ENCODE measurements at places on chromosomes 6 and 20.
A peak's percentile ranks its signal among the peaks of the same experiment; 100 is the strongest.

DNA sequence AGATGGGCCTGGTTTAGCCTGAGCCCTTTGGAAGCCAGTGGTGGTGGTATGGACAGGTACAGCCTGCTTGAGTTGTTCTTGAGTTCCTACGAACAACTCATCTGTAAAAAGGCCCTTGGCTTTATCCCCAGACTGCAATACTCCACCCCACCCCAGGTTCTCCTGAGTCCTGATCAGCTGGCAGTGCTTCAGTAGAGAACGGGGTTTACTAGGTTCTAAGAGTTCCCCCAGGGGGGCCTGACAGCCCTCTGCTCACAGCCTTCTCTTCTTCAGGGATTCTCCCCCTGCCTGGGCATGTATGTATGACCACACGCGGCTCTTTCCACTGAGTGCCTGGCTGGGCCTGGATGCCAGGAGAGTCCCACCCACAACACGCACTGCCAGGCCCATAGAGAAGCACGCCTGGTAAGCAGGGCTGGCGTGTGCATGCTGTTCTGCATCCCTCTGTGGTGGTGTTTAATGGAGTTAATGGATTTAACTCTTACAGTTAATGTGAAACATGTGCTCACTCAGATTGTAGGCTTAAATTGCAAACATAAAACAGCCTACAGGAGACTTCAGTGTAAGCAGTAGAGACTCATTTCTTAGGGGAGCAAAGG lies 44.3 kb upstream of the SLC4A11 start:
- DNase-seq: no peak

DNA sequence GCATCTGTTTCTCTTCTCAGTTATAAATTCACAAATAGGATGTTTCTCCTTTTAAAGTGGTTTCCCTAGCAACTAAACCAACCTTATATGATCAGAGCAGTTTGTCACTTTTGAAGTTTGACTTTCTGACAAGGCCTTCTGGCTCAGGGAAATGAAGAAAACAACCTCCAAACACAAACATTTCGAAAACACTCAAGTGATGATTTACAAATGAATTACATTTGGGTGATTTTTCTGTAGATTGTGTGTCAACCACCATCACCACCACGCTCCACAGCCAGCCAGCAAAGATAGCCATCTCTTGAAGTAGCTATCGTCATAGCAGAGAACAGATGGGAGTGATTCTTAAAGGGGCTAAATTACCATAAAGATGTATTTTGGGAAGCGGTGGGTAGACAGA lies 16.5 kb upstream of the MLIP start:
- no peak for DNase-seq

DNA sequence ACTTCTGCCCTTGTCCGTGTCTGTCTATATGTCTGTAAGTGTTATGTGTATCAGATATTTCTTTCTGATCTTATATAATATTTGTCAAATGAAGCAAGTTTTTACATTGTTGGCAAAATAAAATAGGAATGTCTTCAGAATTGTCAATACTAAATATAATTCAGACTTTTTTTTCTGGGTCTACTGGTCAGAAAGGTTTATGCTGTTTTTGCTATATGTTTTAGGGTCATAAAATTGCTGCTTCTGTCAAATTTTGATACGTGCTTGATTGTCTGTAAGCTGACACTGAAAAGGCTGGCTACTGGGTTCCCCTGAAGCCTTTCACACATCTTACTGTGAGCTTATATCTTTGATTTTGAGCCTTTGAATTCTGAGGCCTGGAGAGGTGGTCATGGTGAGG lies 20.1 kb downstream of the LGSN start:
- DNase-seq: no peak

DNA sequence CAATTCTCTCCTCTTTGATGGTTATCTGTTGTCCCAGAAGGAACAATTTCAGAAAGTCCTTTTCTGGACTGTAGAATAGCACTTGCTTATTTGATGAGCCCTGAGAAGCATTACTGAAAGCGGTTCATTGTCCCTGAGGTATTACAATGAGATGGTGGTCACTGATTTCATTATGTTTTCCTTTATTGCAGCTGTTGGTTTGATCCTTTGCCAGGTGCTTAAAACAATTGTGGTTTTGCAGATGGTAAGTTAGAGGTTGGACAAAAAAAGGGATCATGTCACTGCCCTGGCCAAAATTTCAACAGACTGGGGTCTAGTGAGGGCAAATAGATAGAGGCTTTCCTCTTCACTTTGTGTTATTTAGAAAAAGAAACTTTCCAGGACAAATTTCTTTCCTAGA lies 61.9 kb downstream of the ESR1 start:
- DNase-seq: no peak

DNA sequence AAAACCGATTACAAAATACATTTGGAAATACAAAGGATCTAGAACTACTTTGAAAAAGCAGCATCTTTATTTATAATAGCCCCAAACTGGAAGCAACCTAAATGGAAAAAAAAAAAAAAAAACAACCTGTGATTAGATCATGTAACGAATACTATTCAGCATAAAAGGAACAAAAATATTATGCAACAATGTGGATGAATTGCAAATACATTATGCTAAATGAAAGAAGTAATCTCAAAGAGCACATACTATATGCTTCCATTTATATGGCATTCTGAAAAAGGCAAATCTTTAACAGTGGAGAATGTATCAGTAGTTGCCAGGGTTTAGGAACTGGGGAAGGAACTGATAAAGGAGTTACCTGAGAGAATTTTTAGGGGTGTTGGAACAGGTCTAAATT lies 28.9 kb downstream of the IRAK1BP1 start:
- DNase-seq: no peak

DNA sequence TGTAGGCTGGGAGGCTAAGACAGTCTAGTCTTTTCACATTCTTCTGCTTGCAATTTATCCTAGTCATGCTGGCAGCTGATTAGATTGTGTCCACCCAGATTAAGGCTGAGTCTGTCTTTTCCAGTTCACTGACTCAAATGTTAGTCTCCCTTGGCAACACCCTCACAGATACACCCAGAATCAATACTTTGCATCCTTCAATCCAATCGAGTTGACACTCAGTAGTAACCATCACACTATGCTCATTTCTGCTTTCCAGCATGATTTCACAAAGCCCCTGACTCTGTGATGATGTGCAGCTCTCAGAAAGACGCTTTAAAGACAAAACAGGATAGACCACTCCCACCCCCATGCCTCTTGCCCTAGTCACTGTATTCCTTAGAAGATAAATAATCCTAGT lies 693.0 kb downstream of the HTR1B start:
- no peak for DNase-seq

DNA sequence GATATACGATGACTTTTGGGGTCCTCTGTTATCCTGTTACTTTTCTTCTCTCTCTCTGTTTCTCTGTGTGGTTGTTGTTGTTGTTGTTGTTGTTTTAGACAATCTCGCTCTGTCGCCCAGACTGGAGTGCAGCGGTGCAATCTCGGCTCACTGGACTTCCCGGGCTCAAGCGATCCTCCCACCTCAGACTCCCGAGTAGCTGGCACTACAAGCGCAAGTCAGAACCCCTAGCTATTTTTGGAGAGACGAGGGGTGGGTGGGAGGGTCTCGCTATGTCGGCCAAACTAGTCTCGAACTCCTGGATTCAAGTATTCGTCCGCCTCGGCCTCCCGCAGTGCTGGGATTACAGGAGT lies 19.1 kb upstream of the ABT1 start:
- DNase-seq: no peak

DNA sequence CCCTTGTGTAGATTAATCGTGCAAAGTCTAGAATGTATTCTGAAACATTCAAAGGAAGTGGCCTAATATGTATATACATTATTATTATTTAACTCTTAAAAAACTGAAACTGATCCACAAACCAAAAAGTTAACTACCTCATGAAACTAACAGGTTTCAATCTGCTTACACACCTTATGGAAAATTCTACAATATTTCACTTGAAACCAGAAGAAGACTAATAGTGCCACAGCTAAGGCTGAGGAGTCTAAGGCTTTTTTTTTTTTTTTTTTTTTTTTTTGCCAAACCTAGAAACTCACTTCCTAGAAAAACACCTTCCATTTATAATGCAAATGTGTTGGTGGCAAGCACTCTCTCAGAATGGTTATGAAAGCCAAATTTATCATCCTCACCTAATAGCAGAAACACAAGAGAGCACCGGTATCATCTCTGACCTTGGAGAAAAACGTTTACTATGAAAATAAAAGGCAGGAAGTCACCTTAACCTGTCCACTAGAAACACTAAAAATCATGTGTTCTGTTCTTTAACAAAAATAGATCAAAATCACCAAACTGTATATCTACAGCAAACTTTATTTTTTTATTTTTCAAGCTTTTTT lies 586.1 kb downstream of the FRK start:
- DNase-seq: no peak

- no peak for DNase-seq
Measured at GRCh38 chr6:99306341-99306740, 43.1 kb downstream of the FAXC start.

GRCh38 chr6:72094506-72094905 lies 208.2 kb downstream of the RIMS1 start:
- no peak for DNase-seq

DNA sequence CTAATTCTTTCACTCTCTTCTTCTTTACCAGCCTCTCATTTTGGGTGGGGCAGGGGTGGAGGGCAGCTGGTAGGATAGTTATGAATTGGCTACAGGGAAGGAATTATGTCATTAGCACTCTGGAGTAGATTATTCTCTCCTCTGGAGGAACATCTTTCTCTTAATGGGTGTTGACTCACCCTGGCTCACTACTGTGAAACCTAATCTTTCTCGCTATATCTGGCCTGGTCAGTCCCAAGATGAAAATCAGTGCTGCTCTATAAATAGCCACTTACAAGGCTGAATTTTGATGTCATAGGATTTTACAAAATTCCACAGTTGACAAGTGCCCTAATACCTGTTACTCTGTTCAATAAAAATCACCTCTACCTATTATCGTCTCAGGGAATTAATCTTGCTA lies 151.3 kb downstream of the COL9A1 start:
- no peak for DNase-seq

GRCh38 chr20:39268981-39269461 lies 306.9 kb downstream of the DHX35 start:
- peak; percentile 90 for DNase-seq

GRCh38 chr20:48930878-48931277 lies 9.4 kb downstream of the ARFGEF2 start:
- no peak for DNase-seq

- no peak for DNase-seq
Measured at GRCh38 chr6:97399208-97399607, 116.2 kb upstream of the MMS22L start.

- no peak for DNase-seq
Measured at GRCh38 chr6:53496797-53497375, 48.0 kb downstream of the GCLC start.

DNA sequence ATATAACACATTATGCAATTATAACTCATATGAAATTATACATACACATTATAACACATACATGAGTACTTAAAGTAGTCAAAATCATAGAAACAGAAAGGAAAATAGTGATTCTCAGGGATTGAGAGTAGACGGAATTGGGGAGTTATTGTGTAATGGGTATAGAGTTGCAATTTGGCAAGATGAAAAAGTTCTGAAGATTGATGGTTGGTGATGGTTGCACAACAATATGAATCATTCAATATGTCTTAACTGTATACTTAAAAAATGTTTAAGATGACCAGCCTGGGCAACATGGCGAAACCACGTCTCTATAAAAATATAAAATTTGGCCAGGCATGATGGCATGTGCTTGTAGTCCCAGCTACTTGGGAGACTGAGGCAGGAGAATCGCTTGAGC lies 372.7 kb downstream of the CDKAL1 start:
- DNase-seq: no peak

DNA sequence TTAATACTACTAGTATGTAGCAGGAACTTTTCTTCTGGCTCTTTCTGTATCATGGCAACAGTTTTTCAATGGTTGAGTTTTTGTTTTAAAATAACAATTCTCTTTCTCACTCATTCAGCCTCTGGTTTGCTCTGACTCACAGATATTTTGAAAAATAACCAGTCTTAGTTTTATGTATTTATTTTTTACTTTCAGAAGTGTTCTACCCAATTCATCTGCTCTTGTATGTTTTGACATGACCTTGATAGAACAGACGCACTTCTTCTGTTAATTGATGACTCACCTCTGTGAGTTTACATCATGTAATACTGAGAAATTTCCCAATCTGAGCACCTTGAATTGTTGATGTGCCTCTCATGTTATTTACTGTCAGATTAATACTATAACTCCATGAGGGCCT lies 178.9 kb downstream of the SASH1 start:
- DNase-seq: no peak

DNA sequence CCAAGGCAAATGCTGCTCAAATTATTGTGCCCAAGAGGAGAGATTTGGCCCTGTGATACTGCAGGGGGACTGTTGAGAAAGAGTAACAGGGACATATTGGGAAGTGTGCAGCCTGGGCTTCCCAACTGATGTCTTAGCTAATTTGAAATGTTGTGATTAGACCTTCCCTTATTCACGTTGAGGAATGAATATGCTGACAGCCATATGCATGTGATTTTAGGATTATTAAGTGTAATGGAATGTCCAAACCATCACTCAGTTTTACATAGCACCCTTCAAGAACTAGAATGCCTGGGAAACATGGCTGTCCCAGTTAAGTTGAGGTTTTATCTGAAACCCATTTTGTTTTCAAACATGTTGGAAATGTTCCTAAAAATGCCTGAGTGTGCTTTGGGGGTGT lies 81.4 kb downstream of the CARMIL1 start:
- no peak for DNase-seq

DNA sequence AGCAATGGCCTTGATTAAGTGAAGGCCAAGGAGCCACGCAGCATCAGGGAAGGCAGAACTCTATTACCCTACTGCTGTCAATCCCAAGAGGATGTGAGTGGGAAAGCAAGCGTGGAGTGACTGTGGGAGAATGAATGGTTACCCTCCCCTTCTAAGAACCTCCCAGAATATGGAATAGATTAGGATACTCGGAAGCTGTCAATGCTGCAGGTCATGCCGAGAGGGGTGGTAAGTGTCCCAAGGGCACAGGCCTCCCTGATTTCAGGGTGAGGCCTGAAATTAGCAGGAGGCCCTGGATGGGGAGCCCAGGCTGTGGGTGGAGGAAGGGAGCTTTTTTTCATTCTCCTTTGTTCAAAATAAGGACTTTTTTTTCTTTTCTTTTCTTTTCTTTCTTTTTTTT lies 179.9 kb upstream of the JAG1 start:
- DNase-seq: no peak

DNA sequence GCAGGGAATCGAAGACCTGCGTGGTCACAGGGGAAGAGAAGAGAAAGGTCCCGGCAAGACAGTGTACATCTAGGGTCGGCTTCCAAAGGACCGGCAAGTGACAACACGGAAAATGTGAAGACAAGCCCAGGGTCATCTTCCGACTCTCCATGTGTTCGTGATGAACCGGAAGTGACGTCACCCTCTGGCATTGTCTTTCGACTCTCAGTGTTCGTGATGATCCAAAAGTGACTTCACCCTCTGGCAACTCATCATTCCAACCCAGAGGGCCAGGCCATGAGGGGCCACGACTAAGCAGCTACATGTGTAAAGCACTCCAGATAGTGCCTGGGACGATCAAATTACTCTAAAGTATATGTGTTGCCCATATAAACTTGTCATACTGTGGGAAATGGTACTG lies 290.8 kb downstream of the THBS2 start:
- no peak for DNase-seq

GRCh38 chr20:56422076-56422823 lies 10.2 kb downstream of the CASS4 start:
- no peak for DNase-seq

All from posterior cingulate gyrus (tissue), 11 donors.